ENCODE measurements at places on chromosomes 7 and 10. TPM values are rescaled to one million over a fixed set of nuclear protein-coding genes. Genes with fewer than 3 reads are reported as not detected.

The FAM171A1 gene
- total RNA-seq: 28.6 TPM

The SDK1 gene
- 17.8 TPM for total RNA-seq

The SLC29A3 gene
- total RNA-seq: 8.8 TPM

The FANK1 gene
- total RNA-seq: 11.8 TPM

The AMPH gene
- 2.0 TPM for total RNA-seq

- DNase-seq: no peak
These were observed 65.6 kb upstream of the KDM7A start for GRCh38 chr7:140242057-140243031.

- DNase-seq: no peak
These were observed 10.9 kb downstream of the PARP12 start for GRCh38 chr7:140051820-140052219.

GRCh38 chr10:88651101-88651551, 13.1 kb upstream of the LIPF start:
- DNase-seq: no peak

GRCh38 chr10:21614000-21614399, 80.0 kb downstream of the MLLT10 start:
- DNase-seq: no peak

DNA sequence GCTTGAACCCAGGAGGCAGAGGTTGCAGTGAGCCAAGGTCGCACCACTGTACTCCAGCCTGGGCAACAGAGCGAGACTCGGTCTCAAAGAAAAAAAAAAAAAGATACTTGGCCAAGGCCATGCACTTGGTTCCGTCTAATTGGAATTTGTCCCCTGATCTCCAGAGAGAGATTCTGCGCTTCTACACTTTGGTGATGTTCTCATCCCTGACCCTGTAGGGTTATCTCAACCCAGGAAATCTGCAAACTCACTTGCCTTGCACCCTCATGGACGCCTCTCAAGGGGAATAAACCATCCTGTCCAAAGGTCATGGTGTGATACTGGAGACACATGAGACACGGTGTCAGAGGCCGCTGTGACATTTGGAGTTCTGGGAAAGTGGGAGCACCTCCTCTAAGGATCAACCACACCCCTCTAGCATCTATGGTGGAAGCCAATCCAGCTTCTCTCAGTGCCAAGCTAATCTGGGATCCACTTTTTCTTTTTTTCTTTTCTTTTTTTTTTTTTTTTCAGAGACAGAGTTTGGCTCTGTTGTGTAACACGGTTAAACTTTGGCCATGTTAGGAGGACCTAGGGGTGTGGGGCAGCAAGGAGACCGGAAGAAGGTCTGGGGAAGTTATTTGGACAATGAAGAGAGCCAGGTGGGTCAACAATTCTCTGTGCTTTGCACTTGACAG, 7.8 kb upstream of the POR start:
- no peak for DNase-seq

- DNase-seq: no peak
These were observed 2.7 kb downstream of the KCNMA1 start for GRCh38 chr10:77634939-77635338.

DNA sequence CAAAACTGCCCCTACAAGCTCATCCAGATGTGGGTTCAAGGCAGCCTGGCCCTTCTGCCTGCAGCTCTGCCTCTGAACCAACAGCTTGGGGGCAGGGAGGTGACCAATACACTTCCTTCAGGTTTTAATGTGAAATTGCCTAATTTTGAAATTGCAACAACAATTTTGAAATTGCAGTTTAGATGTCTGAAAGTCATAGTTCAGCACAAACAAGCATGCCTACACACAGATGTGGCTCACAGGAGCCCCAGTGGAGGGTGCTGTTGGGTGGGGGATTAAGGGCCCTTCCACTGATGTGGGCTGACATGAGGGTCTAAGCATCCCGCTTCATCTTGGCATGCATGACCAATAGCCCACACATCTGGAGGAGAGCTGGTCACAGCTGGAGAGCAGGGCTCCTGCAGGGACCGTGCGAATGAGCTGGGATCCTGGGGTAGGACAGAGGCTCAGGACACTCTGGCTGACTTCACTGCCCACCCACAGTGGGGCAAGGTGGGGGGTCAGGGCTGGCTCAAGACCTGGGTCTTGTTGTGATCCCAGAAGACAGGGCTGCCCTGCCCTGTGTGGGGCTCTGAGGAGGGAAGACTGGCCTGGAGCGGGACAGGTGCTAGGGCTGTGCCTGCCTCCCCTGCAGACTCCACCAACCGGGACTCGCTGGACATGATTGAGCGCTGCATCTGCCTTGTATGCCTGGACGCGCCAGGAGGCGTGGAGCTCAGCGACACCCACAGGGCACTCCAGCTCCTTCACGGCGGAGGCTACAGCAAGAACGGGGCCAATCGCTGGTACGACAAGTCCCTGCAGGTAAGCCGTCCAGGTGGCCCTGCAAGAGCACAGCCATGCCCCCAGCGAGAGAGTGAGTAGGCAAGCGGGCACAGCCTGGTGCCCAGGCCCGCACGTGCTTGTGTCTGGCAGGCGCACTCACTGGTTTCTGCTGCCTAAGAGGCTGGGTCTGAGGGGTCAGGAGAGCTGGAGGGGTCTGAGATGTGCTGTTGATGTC, 32.3 kb downstream of the CHAT start:
- no peak for DNase-seq

DNA sequence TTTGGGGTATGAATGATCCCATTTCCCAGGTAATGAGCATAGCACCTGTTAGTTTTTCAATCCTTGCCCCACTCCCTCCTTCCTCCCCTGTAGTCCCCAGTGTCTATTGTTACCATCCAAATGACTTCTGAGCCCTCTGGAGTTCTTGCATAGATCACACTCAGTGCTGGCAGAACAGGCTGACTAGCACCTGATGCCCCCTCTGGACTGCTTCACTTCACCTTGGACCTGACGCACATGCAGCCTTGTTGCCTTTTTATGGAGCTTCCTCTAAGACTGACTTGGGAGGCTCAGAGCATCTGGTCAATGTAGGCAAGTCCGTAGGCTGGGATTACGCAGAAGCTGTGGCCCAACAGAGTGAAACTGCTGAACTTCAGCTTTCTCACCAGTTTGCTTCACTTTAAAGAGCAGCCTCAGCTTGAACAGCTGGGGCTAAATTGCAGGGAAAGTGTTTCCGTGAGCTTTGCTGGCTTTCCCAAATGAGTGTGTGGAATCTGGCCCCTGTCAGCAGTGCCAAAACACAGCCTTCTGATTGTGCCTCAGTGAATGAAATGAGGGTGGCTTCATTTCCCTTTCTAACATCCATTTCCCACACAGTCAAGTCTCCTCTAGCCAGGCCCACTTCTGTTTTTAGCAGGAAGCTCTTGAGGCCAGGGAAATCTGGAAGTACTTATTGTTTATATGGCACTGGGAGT, 48.5 kb downstream of the NXPH1 start:
- no peak for DNase-seq

DNA sequence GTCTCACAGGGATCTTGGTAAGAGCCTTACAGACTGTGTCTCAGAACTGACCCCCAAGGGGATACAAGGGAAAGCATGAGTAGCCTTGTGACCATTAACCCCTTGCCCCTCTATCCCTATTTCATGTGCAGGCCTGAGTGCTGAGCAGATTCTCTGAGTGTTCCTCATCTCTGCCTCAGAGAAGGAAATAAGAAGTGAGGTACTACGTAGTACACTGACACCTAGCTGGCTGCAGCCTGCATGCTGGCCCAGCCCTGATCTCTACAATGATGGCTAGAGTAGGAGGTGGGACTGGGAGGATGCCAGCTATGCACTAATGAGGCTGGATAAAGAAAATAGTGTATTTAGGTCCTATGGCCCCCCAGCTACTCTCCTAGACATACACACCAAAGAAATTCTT, 174.9 kb upstream of the HPS1 start:
- no peak for DNase-seq

Measured in type B pancreatic cell (in vitro differentiated cells).